Astrocyte of the cerebellum (primary cell): ENCODE measurements at places on chromosomes 1 and 21.

DNA sequence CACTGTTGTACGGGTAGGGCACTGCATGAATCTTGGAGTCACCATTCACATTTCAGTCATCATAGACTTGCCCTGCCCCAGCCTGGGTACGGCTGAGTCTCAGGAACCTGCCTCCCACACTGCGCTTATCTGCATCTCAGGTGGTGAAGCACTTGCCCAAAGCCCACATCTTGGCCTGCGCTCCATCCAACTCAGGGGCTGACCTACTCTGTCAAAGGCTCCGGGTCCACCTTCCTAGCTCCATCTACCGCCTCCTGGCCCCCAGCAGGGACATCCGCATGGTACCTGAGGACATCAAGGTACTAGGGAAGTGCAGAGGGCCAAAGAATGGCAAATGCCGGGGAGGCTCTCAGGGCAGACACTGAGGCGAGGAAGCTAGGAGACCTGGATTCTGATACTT, 11.7 kb downstream of the RHOC start:
- DNase-seq = no peak

DNA sequence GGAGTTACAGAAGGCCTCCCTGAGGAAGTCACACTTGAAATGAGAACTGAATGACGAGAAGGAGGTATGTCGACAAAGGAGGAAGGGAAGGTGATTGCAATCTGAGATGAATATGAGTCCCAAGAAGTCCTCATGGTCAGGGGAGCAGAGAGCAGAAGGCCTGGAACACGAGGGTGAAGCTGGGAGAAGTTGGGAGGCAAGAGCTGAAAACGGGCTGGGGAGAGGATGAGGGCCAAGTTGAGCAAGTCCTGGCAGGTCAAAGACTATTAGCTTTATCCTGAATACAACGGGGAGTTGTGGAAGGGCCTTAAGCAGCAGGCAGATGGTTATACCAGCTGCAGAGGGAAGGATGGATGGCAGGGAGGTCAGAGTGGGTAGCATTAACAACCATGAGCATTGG, 89.5 kb downstream of the KCNJ15 start:
- DNase-seq = no peak

GRCh38 chr1:46464915-46465314, 24.7 kb upstream of the DMBX1 start:
- no peak for DNase-seq

DNA sequence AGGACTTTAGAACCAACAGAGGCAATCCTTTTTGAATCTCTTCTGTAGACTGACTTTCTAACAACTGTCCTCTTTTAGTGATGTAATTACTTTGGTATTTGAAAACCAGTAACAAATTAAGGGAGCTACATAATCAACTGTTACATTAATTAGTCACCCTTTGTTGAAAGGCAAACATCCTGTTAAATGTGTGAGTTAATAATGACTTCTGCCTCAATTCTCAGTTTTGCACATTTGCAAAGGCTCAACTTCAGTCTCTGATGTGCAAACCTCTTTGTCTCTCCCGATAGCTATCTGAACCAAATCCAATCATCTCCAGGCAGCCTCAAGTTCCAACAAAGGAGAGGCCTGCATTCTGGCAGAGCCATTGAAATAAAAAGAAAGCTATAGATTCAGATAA, 135.4 kb upstream of the C8B start:
- DNase-seq = no peak

GRCh38 chr1:179082333-179082998, 596 bp downstream of the TOR3A start:
- no peak for DNase-seq

DNA sequence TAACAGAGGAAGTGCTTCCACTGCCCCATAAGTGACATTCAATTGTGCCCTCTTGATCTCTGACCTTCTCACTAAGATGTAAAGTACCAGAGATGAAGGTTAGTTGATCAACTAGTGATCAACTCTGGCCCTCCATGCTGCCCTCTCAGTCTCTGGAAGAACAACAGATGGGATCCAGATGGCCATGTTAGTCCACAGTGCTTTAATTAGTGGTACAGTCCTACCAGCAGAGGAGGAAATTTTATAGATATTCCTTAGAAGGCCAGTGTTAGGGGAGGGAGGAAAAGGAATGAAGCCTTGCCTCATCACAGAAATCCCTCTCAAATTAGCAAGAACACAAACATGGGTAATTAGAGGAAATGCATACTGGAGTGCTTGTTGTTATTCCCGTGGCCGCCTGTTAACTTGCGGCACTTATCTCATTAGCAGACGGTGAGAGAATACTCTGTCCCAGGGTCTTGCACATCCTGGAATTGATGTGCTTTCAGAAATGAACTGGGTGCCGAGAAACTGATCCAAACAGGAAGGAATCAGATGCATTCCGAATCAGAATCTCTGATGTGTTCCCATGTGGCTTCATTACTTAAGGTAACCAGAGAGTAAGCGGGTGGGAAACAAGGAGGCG, 91.1 kb upstream of the RGS4 start:
- no peak for DNase-seq

DNA sequence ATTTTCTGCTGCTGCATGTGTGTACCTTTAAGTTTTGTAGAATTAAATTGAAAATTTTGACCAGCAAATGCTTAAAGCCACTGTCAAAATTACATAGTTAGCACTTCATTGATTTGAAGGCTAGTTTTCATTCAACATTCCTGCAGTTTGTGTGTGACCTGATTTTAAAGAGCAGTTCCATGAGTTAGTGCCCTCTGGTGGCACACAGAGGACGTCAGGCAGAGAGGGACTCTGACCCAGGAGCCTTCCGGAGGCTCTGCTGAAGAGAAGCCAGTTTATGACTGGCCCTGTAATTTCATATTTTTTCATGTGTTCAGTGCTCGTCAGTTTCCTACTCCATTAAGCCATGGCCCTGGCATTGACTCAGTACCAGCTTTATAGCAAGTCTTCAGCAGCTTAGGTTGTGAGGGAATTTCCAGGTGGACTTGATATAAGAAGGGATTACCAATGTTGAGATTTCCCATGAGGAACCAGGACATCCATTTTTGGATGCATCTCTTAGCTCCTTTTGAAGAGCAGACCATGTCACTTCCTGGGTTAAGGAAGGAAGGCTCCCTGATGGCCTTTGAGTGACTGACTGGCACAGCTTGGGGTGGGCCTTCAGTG, 104.7 kb downstream of the CAMTA1 start:
- peak; percentile 43 for DNase-seq

DNA sequence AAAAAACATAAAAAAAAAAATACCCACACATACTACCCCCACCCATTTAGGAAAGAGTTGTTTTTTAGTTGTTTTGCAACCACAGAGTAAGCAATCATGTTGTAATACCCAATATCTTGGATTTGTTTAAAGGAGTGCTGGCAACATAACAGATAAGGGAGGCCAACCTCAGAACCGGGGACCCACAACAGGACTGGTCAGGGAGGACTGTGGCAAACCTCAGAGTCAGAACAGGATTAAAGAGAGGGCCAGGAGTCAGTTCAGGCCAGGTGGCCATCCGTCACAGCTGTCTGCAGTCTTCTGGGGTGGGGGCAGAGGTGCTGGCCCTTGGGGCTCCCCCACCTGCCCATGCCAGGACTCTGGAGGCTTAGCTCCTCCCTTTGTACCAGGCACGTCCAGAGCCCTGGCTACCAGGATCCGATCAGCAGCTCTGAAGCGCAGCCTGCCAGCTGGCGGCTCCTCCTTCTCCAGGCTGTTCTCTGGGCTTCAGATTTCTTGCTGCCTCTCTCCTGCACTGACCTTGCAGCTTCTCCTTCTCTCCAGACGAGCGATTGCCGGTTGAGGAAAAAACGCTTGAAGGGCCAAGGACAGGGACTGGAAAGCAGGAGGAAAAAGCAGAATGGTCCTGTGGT, 7.9 kb downstream of the H6PD start:
- no peak for DNase-seq

GRCh38 chr1:113226148-113226547, 153.2 kb downstream of the LRIG2 start:
- peak; percentile 24 for DNase-seq

DNA sequence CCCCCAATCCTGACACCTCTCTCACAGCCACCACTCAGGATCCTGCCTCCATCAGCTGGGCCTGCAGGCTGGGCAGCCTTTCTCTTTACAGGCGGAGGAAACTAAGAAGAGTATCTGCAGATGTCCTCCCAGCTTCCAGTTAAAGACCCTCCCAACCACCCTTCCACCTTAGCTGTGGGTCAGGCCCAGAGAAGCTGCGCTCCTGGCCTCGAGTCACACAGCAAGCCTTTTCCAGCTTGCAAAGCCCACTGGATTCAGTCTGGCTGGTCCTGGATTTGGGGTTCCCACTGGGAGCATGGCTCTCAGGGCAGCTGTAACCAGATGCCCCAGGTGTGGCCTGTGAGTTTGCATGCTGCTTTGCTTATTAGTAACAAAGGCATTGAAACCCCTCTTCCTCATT, 19.9 kb downstream of the KCNQ4 start:
- DNase-seq = no peak

GRCh38 chr1:81756872-81757271, 43.9 kb upstream of the ADGRL2 start:
- peak; percentile 31 for DNase-seq

DNA sequence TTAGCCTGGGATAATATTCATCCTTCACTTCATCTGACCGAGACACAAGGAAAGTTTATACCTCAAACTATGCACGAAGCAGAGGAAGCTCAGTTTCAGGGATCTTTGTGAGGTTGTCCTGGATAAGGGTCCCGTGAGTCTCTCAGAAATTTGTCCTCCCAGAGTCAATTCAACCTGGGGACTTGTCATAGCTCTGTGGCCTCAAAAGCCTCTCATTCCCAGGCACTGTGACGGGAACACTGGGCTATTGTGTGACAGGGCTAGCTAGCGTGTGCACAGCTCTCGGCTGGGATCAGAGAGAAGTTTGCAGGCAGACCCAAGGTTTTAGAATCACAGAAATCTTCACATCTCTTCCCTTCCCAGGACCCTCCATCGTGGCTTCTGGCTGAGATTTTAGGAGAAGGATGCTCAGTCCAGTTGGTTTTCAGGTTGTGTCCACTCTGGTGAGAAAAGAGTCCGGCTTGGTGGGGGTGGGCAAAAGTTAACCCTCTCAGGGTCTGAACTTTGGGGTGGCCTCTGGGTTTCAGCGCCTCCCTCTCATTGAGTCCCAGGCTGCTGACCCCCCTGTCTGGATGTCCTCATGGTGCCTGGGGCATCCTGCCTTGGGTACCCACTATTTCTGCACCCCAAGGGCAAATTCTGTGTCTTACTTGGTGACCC, 20.4 kb upstream of the LBR start:
- DNase-seq = no peak

GRCh38 chr1:85340427-85340826, 64.0 kb upstream of the BCL10 start:
- no peak for DNase-seq
